ENCODE measurements at places on chromosomes 3 and 15. TPM values are rescaled to one million over a fixed set of nuclear protein-coding genes. Genes with fewer than 3 reads are reported as not detected.

DNA sequence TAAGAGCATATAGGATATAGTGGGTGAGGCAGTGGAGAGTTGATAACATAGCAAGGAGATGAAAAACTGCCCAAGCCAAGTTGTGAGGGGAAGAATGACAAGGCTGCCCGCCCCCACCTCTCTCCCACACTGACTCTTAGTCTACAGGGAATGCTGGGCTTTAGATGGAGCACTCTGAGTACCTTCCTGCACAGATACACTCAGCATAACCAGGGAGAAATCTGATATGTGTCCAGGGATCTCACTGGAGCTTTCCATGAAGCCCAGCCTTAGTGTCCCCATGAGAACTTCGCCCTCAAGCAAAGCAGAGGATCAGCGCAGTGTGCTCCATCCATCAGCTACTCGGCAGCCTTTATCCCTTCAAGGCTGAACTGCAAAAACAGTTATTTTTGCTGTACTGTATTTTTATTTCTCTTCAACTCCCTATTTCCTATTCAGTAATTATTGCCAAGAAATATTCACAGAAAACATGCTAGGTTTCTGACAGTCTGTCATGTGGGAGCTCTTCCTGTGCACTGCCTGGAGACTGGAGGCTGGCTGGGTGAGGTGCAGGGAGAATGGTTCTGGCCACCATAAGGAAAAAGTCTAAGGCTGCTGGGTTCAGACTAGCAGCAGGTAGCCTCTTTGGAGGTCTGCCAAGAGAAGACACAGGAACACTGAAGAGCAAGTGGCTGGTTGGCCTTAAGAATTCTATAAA is 475.2 kb upstream of the PPP2R3A start:
- H3K4me1 ChIP-seq = no peaks in the 10 kb centered on the region
- no peak overlapping the region for H3K4me3 ChIP-seq
- H3K36me3 ChIP-seq = no peaks in the 10 kb centered on the region
- no peak overlapping the region for H3K27ac ChIP-seq
- no peak for DNase-seq
- no peaks in the 10 kb centered on the region for H3K27me3 ChIP-seq

GRCh38 chr15:56205061-56205876 is 38.4 kb downstream of the RFX7 start:
- H3K4me3 ChIP-seq = no peak overlapping the region
- H3K36me3 ChIP-seq = peaks cover 4% of the 10 kb centered on the region
- no peak overlapping the region for H3K27ac ChIP-seq
- no peaks in the 10 kb centered on the region for H3K27me3 ChIP-seq
- peaks cover 66% of the 10 kb centered on the region for H3K4me1 ChIP-seq

The GOLGA6A gene
- not detected for total RNA-seq

The GOLGA8A gene
- total RNA-seq = 228 TPM

Data from natural killer cell treated with Interleukin-12 subunit alpha and Interleukin-12 subunit beta and Interleukin-15 and Interleukin-18, amount 100 ng/mL, for 72 hours (primary cell).